ENCODE measurements at places on chromosomes 11 and 22.

DNA sequence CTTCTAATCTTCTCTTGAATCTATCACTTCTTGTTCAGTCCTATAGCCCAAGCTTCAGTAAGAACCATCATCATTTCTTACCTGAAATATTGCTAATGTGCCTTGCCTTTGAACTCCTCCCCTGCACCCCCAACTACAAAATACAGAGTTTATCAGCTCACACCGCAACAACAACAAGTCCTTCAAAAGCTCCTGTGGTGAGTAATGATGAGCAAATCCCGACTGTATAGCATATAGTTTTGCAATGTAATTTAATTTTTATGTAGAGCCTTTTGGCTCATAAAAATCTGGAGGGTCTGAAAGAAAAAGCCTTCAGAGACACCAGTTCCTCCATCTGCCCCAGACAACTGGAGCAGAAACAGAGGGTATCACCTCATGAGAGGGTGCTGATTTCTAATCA is 124.7 kb downstream of the ARHGAP32 start:
- DNase-seq = no peak

DNA sequence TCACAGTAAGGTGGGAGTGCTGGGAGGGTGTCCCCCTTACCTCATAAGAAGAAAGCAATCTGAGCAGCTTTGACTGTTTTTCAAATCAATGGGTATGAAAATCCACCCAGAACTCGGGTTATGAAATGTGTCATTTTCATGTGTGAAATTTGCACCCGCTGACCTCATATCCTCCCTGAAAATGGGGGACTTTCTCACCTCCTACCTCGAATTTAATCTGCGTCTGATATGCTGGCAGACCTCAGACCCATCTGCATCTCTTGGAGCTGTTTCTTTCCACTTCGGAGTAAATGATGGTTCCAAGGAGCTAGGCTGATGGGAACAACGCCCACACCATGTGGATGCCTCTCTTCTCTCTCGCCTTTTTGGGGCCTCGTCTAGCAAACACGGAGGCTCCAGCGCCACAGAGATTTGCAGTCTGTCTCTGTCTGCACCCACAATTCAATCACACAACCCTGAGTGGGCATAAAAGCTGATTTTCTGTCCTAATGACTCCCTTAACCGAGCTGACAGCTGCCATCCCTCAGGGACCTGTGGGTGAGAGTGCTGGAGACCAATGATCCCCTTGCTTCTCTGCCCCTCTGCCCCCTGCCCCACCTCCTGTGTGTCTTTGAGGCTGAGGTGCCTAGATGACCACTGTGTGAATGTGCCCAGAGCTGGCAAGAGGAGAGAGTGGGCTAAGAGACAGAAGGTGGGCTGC is 71.0 kb downstream of the TRIM29 start:
- no peak for DNase-seq

DNA sequence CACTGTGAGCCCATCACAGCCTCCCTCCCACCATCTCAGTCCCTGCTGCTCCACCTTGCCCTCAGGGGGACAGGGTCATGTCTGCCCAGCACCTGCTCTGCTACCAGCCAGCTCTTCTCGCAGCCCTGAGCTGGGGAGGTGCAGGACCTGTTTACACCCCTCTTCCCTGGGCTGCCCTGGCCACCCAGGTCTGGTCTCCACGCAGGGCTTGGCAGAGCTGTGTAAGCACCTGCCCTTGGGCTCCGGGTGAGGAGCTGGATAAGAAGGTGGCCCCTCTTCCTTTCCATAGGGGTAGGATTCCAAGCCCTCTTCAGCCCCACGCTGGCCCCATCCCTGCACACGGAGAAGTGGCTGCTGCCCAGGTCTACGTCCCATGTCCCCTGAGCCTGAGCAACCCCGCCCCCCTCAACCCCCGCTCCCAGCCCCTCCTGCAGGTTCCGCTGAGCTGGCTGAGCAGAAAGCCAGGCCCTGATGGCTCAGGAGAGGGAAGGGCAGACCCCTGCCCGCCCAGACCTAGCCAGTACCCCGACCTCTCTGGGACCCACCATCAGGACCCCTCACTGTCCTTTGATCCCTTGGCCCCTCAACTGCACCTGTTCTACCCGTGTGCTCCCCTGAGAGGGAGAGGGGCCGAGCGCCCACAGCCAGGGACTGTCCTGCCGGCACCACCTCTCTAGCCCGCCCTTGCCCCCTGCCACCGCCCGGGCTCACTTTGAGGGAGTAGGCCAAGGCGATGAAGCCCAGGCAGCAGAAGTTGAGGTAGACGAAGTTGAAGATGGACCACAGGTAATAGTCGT is 3.2 kb downstream of the IFITM10 start:
- no peak for DNase-seq

DNA sequence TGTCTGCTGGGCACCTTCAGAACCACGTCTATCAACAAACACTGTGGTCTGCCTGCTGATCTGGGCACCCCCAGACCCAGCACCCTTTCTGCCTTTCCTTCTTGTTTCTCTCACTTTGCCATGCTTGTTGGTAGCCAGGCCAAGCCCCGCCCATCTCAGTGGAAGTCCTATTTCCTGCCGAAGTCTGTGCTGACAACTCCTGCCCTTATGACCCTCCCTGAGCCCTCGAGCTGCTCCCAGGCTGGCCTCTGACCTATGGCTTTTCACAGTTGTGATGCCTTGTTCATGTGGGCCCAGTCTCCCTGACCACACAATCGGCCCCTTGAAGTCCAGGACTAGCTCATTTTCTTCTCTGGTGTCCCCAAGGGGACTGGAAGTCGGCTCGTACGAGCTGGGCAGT is 132.1 kb downstream of the DSCAML1 start:
- DNase-seq = no peak

DNA sequence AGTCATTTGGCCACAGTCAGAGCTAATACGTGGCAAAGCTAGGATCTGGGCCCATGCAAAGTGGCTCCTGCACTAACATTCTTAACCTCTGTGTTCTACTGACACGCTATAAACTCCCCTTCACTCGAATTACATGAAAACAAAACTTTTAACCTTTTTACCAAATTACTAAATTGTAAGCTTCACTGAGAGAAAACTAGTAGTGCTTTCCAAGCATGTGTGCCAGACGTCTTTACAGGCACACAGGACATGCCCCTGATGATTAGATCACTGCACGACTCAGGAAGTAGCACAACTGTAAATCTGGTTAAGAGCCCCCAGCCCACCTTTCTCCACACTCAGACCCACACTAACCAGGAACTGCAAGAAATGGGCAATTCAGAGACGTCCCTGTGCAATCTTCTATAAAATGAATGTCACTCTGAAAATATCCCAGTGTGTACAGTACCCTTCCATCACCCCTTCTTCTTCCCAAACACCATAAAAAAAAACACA is 16.1 kb downstream of the PHF21A start:
- DNase-seq = no peak

DNA sequence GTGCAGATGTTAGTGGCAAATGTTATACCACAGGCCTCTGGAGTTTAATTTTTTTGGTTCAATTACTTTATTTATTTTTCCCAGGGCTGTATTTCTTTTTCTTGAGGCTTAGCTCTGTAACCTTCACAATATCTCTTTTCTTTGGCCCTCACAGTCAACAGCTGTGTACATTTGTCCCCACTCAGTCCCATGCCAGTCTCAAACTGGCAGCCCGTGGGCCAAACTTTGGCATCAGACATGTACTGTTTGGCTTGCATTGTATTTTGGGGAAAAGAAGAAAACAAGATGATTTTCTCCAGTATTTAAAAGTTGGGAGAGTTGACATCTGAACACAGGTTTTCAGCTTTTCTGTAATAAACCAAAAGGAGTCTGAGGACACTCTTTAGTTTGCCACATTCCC is 87.1 kb downstream of the PRR5L start:
- DNase-seq = no peak

- no peak for DNase-seq
Measured at GRCh38 chr11:78011301-78011700, 11.8 kb downstream of the KCTD14 start.

- DNase-seq = no peak
Measured at GRCh38 chr11:13343931-13344717, 66.5 kb downstream of the BMAL1 start.

- no peak for DNase-seq
Measured at GRCh38 chr22:22881116-22882000, 6.3 kb upstream of the IGLL5 start.

GRCh38 chr11:104127828-104128227 is 36.1 kb downstream of the PDGFD start:
- DNase-seq = no peak

DNA sequence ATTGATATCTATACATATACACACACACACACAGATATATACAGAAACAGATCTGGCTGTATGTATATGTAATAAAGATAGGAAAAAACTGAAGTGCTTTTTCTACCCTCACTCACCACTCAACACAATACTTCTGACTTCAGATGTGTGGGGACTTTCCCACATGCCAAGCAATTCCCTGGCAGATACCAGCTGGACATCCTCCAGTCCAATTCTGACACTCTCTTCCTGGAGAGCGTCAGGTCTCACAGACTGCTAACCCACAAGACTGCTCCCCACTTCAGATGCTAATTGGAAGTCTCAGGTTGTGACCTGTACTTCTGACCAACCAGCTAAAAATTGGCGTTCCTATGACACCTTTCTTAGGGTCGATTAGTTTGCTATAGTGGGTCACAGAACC is 140.6 kb downstream of the ATG16L2 start:
- no peak for DNase-seq

DNA sequence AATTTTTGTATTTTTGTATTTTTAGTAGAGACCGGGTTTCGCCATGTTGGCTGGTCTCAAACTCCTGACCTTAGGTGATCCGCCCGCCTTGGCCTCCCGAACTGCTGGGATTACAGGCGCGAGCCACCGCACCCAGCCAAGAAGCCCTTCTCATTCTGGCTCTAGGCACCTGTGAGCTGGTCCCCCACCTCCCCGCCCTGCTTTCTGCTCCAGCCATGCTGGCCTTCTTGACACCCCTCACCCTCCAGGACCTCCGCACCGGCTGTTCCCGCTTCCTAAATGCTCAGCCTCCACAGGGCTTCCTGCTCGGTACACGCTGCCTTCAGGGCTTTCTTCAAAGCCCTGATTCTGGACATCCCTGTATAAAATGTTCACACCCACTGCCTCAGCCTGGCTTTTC is 5.5 kb upstream of the FXYD2 start:
- no peak for DNase-seq

- no peak for DNase-seq
Measured at GRCh38 chr22:36015811-36016529, 12.7 kb downstream of the RBFOX2 start.

GRCh38 chr11:44315947-44316658 is 6.2 kb upstream of the ALX4 start:
- DNase-seq = no peak

DNA sequence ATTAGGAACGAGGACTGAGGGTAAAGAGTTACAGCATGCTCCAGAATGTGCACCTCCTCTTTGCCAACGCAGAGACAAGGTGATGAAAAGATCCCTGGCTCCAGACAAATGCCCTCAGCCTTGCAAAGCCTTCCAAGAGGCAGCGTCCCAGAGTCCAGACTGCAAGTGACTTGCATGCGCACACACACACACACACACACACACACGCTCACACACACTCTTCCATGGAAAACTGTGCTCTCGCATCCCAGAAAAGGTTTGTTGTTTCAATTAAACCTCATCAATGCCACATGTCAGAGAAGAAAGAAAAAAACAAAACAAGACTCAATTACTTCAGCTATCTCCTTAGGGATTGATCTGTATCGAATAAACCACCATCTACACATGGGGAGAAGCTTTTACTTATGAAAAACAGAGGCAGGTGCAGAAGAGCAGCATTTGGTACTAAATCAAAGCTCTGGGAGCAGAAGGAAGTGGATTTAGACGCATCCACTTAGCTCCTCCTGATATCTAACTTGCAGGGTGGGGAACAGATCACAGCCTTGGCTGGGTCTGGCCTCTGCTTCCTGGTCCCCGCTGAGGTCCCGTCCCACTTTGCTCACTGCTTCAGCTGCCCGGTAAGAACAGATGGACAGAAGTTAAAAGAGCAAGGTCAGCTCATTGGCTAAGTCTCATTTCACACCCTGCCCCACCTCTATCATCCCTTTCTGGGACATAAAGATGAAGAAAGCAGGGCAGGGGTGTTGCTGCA is 249.8 kb upstream of the BLID start:
- DNase-seq = no peak

- peak; percentile 41 for DNase-seq
Measured at GRCh38 chr11:118530683-118531596, at the start of gene TMEM25. Gene TMEM25, plus strand, starts transcription at chr11:118531192. Its CDS starts 610 bp downstream, at chr11:118531802.

GRCh38 chr22:32574958-32575910 is 100.6 kb downstream of the FBXO7 start:
- no peak for DNase-seq

DNA sequence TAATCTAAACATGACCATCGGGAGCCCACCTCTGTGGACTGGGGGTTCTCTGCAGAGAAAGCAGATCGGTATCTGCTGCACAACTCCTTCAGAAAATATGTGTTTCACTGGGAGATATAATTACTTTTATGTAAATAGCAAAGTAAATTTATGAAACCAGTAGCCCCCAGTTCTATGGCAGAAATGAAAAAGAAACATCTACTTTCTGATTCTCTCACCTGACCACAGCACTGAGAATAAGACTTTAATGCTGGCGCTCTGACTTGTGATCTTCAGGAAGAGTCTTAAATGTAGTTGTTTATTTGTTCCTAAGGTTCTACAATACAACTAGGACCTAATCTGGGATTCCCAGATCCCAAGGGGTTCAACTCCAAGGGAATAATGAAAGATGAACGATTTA is 518.0 kb downstream of the DLG2 start:
- DNase-seq = no peak

DNA sequence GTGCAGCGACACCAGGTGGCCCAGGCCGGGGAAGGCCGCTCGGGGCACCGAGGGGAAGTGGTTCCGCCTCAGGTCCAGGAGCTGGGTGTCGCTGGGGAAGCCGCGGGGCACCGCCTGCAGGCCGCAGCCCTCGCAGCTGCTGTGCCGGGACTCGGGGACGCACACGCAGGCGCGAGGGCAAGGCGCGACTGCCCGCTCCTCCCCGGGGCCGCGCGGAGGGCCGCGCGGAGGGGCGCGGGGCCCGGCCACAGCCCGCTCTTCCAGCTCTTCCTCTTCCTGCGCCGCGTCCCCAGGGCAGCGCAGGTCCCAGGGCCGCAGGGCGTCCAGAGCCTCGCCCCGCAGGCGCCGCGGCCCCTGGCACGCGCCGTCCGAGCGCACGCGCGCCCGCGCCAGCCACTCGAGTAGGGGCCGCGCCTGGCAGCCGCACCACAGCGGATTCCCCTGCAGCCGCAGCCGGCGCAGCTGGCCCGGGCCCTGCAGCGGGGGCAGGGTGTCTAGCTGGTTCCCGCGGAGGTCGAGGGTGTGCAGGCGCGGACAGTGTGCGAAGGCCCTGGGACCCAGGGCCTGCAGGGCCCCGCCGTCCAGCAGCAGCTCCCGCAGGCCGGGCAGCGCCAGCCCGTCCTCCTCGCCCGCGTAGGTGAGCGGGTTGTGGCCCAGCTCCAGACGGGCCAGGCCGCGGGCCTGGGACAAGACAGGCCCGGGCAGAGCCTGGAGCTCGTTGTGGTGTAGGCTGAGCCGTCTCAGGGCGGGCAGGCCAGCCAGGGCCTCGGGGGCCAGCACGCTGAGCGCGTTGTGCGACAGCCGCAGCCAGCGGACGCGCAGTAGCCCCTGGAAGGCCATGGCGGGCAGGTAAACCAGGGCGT is 2.8 kb downstream of the CHADL start:
- peak; percentile 52 for DNase-seq

Measured in activated CD8-positive, alpha-beta memory T cell treated with anti-CD3 and anti-CD28 coated beads for 48 hours (primary cell).